ENCODE measurements at places on chromosomes 4 and X. TPM values are rescaled to one million over a fixed set of nuclear protein-coding genes. Genes with fewer than 3 reads are reported as not detected.

KLB gene
- 0.61 TPM for polyA plus RNA-seq

TAF7L gene
- polyA plus RNA-seq, result 0.14 TPM

NSUN7 gene
- polyA plus RNA-seq, result 1.8 TPM

MSANTD1 gene
- 0.16 TPM for polyA plus RNA-seq

ADH1C gene
- 2.3 TPM for polyA plus RNA-seq

SMR3B gene
- polyA plus RNA-seq, result not detected
